Stimulated activated CD8-positive, alpha-beta memory T cell treated with anti-CD3 and anti-CD28 coated beads, Interleukin-7, amount 100 ng/mL, for 1 hour (primary cell): ENCODE measurements at places on chromosomes 1 and 21.

DNA sequence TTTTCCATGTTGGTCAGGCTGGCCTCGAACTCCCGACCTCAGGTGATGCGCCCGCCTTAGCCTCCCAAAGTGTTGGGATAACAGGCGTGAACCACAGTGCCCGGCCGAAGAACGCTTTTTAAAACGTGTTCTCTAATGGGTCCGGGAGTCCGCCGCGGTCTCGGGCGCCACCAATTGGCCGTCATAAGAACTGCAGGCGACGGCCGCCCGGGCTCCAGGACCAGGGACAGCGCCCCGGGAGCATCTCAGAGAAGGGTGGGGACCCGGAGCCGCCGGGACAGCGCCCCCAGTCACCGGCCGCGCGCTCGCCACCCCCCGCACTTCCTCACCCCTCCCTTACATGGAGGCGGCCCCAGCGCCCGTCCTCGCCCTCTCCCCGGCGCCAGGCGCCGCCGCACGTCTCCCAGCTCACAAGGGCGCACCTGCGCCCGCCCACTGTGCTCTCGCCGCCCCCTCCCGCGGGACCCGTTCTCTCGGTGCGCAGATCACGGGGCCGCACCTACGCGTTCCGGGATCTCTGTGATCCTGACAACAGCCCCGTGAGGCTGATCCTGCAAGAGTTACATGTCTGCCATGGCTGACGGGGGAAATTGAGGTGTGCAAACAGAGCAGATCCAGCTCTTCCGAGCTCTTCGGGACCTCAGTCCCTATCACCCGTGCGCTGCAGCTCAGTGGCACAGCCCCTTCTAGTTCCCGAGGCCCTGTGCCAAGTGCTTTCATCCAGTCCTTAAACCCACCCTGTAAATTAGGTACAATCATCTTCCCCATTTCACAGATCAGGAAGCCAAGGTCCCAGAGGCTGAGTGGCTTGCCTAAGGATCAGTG lies 9.8 kb downstream of the RAP1GAP start:
- DNase-seq = peak; percentile 59

GRCh38 chr1:29711582-29712283 lies 475.4 kb downstream of the PTPRU start:
- DNase-seq = no peak

GRCh38 chr1:169694304-169695075 lies 16.9 kb downstream of the SELL start:
- no peak for DNase-seq

- no peak for DNase-seq
Measured at GRCh38 chr1:74583397-74583796, 71.0 kb upstream of the LRRC53 start.

DNA sequence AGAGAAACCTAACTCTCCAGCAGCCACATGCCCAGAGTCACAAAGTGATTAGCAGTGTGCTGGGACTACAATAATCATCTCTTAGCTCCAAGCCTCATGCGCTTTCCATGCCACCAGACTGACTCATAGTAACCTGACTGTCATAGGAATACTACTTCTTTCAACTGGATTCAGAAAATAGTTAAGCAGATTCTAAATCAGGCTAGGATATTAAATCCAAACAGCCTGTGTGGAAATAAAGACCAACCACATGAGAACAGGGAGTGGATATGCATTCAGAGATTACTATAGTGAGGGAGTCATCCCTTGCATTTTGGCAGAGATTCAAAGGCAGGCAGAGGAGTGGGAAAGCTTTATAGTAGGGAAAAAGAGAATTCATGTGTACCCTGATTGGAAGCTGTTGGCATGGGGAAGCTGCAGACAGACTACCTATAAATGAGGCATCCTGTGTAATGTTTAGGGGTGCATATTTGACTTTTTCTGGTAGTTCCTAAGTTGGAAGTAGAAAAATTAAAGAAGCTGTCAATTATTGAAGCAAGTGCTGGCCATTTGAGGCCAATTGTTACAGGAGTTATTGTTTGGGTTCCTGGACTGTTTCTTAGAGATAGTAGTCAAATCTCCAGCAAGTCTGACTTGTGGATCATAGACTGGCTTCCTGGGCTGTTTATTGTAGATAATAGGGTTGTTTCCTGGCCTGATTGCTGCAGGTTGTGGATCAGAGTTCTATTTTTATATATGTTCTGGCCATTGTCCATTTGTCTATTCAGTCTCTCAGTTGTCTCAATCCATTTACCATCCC lies 31.7 kb upstream of the DNAH14 start:
- no peak for DNase-seq
